ENCODE measurements at places on chromosomes 12 and 14. TPM values are rescaled to one million over a fixed set of nuclear protein-coding genes. Genes with fewer than 3 reads are reported as not detected.

Gene AHNAK2
- total RNA-seq = 0.10 TPM

Gene GPRC5D
- total RNA-seq = not detected

Gene EXOC3L4
- not detected for total RNA-seq

Gene DDX51
- 20.0 TPM for total RNA-seq

Gene KRT75
- total RNA-seq = not detected

DNA sequence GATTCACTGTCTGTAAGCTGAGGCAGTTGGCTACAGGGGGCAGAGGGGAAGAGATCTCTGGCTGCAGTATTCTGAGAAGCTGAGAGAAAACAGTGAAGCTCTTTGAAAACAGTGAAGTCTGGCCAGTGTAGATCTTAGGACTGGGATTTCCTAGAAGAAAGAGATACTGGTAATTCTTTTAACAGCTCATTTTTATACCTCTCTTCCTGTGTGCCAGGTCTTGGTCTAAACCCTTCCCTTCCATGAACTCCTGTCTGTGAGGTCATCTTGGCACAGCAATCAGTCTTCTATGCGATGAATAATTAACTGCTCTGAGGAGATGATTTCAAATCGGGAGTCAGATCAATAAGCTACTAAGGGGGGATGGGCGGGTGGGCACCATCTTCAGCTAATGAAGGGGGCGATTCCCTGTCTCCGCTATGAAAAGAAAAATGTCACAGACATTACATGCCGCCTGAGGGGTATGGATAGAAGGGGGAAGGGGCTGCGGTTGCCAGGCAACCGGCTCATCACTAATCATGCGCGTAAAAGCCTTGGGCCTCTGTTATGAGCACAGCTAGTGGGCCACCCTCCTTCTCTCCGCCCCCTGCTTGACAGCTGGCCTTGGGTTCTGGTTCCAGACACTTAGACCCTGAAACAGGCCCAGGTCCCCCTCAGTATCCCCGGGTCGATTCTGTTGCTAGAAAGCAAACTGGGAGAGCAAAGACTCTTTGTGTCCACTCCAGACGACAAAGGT lies 75.3 kb upstream of the CEP83 start:
- DNase-seq = no peak

GRCh38 chr12:52162981-52163380 lies 28.8 kb downstream of the KRT80 start:
- DNase-seq = no peak

DNA sequence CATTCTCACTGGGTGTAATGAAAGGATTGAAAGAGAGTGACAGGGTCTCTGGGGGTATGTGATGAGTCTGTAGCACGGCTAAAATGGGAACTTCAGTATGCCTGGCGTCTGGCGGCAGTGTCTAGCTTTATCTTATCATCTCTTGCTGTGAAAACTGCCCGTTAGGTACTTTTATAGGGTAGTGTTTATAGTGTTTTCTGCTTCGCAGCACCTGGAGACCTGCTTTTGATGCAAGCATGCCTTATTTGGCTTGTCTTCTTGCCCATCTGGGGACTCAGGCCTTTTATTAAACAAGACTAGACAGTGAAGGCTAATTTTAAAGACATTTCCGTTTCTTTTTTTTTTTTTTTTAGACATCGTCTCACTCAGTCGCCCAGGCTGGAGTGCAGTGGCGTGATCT lies 36.3 kb upstream of the ALDH2 start:
- DNase-seq = no peak

GRCh38 chr12:44835641-44836379 lies 40.3 kb downstream of the NELL2 start:
- DNase-seq = peak; percentile 42

DNA sequence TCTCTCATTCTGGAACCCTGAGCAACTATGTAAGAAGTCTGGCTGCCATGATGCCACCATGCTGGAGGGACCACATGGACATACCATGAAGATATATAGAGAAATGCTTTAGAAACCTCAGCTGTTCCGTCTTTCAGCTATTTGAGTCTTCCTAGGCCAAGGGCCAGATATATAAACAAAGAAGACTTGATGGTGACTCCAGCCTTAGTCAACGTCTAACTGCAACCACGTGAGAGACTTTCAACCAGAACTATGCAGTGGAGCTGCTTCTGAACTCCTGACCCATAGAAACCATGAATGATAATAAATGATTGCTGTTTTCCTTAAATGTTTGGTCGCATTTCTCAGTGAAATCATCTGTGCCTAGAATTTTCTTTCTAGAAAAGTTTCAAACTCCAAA lies 20.0 kb upstream of the KITLG start:
- DNase-seq = no peak

DNA sequence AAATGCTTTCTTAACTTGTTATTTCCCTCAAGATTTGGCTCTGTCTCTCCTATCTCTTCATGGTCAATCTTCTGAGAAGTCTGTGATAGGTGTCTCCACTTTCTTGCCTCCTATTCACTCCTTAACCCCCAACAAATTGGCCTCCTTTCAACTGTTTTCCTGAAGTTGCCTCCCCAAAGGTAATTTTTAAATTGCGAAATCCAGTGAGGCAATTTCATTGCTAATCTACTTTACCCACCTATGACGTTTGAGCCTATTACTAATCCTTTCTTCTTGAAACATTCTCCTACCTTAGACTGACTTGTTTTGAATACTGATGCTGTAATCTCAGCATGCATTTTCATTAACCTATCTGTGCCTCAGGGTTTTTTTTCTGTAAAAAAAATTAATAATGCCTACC lies 6.0 kb upstream of the KCNH5 start:
- no peak for DNase-seq

DNA sequence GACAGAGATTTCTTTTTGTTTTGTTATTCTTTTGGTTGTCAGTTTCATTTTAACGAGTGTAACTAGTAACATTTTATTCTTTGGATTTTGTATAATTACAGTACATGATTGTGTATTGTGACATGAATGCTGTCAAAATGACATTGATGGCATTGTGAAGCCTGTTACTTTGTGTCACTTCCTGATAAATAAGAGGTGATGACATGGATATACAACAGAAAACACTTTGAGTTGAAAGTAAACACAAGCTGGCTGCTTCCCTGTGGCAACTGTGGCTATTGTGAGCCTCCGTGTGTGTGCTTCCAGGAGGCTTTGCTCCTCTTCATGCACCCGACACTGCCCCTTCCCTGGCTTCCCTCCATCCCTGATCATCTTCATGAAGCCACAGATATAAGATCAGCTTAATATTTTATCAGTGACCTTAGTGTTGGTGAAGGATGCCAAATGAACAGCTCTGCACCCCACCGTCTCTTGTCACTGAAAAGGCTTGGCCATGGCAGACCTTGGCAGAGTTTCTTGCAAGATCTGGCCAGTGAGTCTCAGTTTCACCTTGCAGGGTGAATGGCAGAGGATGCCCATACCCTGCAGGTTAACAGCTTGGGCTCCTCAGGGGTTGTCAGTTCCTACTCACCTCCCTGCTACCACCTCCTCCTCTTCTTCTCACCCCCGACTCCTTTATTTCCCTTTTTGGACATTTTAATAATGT lies 191.9 kb downstream of the EPS8 start:
- DNase-seq = no peak

DNA sequence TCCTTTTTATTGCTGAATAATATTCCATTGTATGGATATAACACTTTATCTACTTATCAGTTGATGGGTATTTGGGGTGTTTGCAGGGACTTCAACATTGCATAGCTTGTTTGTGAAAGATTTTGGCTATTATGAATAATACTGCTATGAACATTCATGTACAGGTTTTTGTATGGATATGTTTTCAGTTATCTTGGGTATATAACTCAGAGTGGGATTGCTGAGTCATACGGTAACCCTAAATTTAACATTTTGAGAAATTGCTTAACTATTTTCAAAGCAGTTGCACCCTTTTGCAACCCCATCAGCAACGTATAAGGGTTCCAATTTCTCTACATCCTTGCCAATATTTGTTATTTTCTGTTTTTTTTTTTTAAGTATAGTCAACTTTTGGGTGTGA lies 27.3 kb upstream of the HELB start:
- no peak for DNase-seq

DNA sequence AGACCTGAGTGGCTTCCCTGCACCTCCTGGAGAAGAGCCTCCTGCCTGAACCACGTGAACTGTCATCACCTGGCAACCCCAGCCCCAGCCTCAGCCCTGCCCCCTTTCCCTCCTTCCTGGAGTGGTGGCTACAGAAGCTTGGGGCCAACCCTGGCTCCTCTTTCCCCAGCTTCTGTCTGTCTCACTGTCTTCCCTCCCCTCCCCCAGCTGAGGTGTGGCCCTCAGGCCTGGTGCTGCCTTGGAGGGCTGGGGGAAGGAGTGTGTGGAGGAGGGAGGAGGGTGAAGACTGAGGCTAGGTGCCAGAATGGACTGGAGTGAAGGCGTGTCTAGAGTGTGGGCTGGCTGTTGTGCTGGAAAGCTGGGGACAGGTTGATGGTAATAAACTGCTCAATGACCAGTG lies 9.7 kb downstream of the NFATC4 start:
- no peak for DNase-seq

- DNase-seq = no peak
Measured at GRCh38 chr12:129558036-129558435, 345.8 kb downstream of the TMEM132D start.

DNA sequence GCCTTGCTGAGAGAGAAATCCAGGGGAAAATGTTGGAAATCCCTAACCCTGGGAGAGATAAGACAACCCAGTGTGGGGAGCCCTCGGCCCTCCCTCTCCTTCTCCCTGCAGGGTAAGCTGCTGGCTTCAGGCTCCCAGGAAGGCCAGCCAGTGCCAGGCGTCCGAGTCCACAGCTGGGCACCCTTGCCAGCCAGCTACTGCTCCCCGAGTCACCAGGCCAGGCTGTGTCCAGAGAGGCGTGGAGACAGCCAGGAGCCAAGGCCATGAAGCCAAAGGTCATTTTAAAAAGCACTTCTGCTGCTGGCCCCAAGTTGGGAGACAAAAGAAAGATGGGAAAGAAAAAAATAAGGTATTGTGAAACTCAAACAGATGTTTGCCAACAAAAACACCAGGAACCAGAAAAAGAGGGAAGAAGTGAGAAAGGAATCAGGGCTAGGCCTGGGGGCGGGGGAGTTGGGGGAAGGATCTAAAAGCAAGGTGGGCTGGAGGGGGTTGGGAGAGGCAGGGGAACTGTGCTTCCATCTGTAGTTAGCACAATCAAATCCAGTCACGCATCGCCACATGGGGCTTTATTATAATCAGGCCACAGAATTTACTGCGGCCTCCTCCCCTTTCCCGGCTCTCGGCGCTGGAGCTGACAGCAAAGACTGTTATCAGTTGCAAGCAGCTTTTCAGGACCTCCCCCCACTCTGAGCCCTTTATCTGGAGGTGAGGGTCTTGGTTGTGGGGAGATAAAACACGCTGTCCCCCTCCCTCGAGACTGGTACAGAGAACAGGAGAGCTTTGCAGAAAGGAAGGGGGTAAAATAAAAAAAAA lies 33.5 kb downstream of the RBM19 start:
- no peak for DNase-seq

DNA sequence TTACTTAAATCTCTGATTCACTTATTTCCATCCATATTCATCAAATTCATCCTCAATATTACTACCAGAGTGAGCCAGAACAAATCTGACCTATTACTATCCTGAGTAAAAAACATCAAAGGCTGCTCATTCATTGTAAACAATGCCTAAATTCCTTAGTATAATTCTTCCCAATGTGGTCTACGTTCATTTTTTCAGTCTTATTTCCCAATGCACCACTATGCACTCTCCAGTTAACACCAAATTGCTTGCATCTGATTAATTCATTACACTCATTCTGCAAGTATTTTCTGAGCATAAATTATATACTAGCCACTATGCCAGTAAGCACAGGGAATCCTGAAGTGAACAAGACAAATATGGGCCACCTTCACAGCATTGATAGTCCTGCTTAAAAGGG lies 110.0 kb downstream of the EPS8 start:
- DNase-seq = no peak

DNA sequence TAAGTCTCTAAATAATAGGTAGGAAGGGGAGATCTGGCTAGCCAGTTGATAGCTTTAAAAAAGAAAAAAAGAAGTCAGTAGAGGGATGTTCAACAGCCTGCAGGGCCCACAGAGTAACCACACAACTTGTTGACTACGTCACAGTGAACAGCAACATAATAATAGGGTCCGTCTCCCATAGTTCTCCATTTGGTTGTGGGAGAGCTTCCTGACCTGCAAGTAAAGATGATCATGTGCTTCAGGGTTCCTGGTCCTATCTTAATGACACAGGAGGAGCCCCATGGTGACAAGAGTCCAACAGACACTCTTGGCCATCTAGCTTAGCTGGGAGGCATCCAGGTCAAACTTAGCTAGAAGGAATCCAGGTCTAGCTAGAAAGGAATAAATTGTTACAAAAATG lies 36.2 kb downstream of the FGD6 start:
- DNase-seq = no peak

DNA sequence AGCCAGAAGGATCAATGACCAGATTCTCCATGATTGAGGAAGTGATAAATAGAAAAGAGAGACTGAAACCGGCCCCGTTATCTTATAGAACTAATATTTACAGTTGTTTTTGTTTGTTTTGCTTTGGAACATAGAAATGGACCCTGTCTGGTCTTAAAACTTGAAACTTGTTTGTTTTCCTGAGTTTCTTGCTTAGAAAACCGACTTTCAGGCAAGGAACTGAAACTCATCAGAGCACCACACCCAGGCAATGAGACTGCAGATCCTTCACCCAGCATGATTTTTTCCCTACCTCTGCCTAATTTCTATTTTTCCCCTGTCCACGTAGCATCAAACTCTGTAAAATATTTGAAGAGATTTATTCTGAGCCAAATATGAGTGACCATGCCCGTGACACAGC lies 10.6 kb upstream of the CLEC12A start:
- DNase-seq = no peak

GRCh38 chr14:31465111-31465510 lies 7.8 kb upstream of the DTD2 start:
- DNase-seq = no peak

DNA sequence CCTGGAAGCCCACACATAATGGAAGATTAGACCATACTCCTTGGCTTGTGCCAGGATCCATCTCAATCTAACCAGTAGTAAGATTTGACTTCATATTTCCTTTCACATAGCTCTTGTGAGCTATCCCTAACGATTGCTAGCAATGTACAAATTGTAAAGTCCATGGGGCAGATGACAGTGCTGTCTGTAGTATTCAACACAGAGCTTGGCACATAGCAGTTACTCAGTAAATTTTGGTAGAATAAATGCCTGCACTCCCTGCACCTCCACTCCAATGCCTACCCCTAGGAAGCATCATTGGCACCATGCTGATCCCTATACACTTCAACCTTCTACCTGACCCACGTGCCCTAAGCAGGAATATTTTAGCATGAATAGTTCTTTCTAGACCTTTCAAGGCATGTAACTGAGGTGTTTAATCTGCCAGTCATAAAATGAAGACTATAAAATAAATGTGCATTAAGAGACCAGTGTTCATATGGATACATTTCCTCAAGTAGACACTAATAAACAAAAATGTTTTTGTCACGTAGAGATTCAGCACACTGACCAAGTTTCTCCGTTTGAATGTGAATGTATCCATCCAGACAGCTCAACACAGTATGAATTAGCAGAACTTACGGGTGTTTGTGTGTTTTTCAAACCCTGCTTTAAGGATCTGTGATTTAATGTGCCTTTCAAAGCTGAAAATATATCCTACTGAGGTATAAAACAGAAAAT lies 98.8 kb downstream of the BMP4 start:
- no peak for DNase-seq

- peak; percentile 63 for DNase-seq
Measured at GRCh38 chr12:99043319-99043914, 398.3 kb downstream of the APAF1 start.

Data from activated naive CD4-positive, alpha-beta T cell treated with anti-CD3 and anti-CD28 coated beads for 36 hours (primary cell).